Upper lobe of right lung (tissue), 1 donor: ENCODE measurements at places on chromosomes 11 and 22. TPM values are rescaled to one million over a fixed set of nuclear protein-coding genes. Genes with fewer than 3 reads are reported as not detected.

- no peak for DNase-seq
Observed at GRCh38 chr11:35623621-35624168, 5.4 kb downstream of the FJX1 start.

- peak; percentile 36 for DNase-seq
Observed at GRCh38 chr22:39220890-39221850, 23.6 kb downstream of the PDGFB start.

- DNase-seq, result no peak
Observed at GRCh38 chr11:65571940-65572339, 398 bp upstream of the FAM89B start.

The SCARF2 gene
- 24.0 TPM for total RNA-seq

The ANKK1 gene
- not detected for total RNA-seq

The C11orf16 gene
- total RNA-seq, result not detected

The NCAPD3 gene
- 17.3 TPM for total RNA-seq

- DNase-seq, result no peak
Observed at GRCh38 chr11:59918987-59919589, 19.1 kb upstream of the OOSP1 start.

DNA sequence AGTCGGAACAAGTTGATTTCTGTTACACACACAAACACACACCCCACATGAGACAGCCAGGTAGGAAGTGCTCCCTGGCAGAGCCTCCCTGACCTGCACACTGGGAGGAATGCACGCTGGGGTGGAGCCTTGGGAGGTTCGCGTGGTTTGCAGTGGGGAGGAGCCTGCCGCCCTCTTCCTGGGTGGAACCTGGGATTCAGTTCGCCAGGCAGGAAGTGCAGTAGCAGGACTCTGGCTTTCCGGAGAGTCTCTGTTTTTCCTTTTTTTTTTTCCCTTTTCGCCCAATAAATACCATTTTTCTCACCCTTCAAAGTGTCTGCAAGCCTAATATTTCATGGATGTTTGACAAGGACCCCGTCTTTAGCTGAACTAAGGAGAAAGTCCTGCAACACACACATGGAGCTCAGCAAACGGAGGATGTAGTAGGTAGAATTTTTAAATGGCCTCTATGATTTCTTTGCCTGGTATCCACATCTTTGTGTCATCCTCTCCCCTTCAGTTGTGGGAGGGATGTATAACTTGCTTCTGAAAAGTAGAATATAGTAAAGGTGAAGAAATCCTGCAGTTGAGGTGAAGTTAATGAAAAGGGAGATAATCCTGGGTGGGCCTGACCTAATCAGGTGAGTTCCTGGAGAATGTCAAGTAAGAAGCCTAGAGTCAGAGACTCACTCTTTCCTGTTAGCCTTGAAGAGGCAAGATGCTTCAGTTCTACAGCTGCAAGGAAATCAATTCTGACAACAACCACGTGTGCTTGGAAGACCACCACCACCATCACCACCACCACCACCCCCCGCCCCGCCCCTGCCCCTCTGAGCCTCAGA, 72.9 kb downstream of the PIWIL4 start:
- DNase-seq, result peak; percentile 63

The BDNF gene
- 4.3 TPM for total RNA-seq

The HSPB2 gene
- 9.2 TPM for total RNA-seq

DNA sequence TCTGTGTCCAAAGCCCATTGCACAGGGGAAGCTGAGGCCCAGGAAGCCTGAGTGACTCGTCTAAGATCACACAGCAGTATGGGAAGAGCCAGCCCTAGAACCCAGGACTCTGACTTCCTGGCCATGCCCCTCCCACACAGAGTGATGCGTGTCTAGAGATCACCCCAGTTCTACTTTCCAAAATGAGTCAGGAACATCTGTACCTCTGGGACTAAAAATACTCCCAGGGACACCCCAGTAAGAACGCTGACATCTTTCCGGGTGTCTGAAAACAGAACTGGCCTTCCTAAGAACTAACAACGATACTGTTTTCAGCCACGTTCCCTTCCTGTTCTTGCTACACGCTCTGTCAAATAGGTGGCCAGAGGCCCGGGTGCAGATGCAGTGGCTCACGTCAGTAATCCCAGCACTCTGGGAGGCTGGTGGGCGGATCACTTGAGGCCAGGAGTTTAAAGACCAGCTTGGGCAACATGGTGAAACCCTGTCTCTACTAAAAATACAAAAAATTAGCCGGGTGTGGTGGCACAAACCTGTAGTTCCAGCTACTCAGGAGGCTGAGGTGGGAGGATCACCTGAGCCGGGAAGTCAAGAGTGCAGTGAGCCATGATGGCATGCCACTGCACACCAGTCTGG, 21.7 kb upstream of the PDGFB start:
- DNase-seq, result no peak

The PEX16 gene
- 27.6 TPM for total RNA-seq

The GRM5 gene
- total RNA-seq, result 0.06 TPM

The IL10RA gene
- total RNA-seq, result 33.8 TPM

The OR4D6 gene
- total RNA-seq, result not detected

GRCh38 chr22:25083807-25084200, 115.9 kb upstream of the CRYBB3 start:
- no peak for DNase-seq

The DGCR6L gene
- total RNA-seq, result 35.8 TPM

The C11orf21 gene
- 6.5 TPM for total RNA-seq

DNA sequence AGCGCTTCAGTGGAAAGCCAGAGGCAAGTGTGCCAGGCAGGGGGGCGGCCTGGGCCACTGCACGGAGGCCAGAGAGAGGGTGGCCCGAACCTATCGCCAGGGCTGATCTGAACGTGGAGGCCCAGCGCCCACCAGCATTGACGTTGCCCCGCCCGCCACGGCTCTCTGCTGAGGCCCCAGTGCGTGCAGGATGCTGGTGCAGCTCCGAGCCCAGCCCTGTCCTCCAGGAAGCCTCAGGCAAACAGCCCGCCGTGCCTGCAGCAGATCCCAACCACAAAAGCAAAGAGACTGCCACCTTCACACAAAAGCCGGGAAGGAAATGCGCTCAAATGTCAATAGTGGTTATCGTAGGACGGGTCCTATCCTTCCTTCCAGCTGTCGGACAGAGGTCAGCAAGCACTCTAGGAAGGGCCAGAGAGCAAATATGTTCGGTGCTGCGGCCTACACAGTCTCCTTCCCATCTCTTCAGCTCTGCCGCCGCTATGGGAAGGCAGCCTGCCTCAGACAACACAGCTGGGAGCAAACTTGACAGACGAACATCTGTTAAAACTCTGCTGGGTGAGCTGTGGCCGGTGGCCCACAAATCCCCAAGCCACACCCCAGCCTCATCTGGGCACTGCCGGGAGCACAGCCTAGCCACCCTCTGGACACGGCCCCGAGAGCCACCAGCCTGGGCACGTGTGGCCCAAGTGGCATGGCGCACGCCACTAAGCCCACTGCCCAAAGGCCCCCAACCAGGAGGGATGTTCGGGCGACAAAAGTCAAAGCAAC, 146.2 kb downstream of the CRYBB2 start:
- DNase-seq, result no peak

The MYO7A gene
- 3.6 TPM for total RNA-seq
